Activated T-cell treated with anti-CD3 and anti-CD28 coated beads for 24 hours (primary cell): ENCODE measurements at places on chromosomes 3 and 15.
A peak's percentile ranks its signal among the peaks of the same experiment; 100 is the strongest.

DNA sequence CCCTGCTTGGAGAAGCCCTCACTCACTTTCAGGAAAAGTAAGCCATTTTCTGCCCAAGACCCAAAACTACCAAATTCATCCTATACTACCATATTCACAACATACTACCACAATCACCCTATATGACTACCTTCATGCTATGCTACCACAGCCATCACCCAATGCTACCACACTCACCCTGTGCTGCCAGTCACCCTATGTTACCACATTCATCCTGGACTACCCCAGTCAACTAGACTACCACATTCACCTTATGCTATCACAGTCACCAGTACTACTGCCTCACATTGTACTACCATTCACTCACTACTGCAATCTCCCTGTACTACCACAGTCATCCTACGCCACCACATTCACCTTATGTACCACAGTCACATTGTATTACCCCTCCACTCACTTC lies 58.4 kb upstream of the CDV3 start:
- DNase-seq = no peak

DNA sequence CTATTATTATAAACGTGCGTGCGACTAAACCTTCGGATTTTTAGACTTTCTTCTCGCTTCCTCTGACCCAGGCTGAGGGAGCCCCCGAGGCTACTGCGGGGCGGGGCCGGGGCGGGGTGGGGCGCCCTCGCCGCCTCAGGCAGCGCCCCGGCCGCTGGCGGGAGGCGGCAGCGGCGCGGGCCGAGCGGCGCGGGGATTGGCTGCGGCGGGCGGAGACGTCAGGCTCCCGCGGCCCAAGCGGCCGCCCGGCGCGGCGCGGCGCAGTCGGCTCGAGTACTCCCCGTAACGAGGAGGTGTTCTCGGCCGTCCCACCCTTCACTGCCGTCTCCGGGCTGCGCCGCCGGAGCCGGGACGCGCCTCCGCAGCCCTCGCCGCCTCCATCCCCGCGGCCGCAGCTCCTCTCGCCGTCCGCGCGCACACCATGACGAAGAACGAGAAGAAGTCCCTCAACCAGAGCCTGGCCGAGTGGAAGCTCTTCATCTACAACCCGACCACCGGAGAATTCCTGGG lies at the start of gene ATP1B3:
Gene ATP1B3 (plus strand): TSS at position 263 of the 510 bp plus-strand sequence. CDS start 159 bp downstream, at position 422.
- DNase-seq = peak; percentile 75

DNA sequence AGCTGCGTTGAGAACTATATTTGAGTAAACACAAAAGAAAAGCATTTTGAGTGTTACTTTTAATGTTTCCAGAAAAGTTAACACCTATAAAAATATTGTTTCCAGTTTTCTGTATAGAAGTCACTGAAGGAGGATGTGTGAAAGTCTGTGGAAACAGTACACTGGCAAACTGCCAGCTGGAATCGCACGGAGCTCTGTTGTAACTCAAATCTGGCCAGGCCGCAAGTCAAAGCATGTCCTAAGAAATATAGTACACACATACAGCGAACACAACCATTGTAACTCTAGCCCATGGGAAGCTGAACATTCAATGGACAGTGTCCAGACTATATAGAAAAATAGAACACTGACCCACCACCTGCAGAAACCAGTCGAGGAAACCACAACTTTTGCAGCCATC lies 657.2 kb downstream of the FHIT start:
- DNase-seq = no peak

- no peak for DNase-seq
Measured at GRCh38 chr3:129023909-129024308, 22.8 kb downstream of the EFCC1 start.

- DNase-seq = no peak
Measured at GRCh38 chr3:23501201-23501802, 298.2 kb downstream of the UBE2E2 start.

DNA sequence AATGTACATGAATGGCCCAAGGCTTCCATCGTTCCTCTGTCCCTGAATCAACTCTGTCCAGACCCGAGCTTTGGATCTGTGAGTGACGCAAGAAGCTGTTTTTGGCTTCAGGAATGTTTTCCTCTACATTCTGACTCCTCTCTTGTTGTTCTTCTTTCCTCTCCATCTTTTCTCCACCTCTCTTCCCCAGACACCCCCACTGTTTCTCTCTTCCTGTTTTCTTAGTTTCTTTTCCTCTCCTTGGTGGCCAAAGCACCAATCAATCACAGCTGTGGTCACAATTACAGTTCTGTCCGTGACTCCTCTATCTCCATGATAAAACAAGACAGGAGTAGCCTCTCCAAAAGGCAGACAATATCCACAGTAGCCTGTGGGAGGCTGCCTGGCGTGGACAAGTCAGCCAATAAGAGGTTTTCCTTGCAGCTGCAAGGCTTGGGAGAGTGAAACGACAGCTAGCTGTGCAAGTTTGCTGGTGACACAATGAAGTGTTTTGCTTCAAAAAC lies 4.9 kb upstream of the TMEM212 start:
- no peak for DNase-seq

- DNase-seq = no peak
Measured at GRCh38 chr3:45497963-45498362, 96.6 kb upstream of the LIMD1 start.

DNA sequence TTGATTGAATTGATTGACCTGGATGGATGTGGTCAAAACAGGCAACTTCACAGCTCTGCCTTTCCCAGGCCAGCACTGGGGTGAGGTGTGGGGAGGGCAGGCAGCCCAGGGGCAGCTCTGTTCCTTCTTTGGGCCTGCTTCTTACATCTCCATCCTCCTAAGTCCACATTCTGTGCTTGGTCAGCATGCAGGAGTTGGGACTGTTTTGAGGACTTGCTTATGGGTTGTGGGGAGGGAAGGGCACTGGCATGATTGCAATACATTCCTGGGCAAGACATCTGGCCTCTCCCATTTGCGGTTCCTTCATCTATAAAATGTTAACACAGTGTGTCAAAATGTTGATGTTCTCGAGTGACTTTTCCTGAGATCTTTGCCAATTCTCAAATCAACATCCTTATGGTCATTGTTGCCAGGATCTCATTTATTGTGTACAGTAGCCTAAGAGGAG lies 84.1 kb downstream of the ST6GAL1 start:
- no peak for DNase-seq

- DNase-seq = no peak
Measured at GRCh38 chr3:5047764-5048419, 68.7 kb downstream of the BHLHE40 start.

- DNase-seq = no peak
Measured at GRCh38 chr3:185866555-185866954, 41.7 kb upstream of the IGF2BP2 start.

GRCh38 chr3:38007754-38008090 lies 17.1 kb downstream of the VILL start:
- DNase-seq = no peak

- DNase-seq = peak; percentile 23
Measured at GRCh38 chr3:49673121-49673714, 933 bp upstream of the APEH start.

- no peak for DNase-seq
Measured at GRCh38 chr3:77456431-77456830, 416.5 kb downstream of the ROBO2 start.

DNA sequence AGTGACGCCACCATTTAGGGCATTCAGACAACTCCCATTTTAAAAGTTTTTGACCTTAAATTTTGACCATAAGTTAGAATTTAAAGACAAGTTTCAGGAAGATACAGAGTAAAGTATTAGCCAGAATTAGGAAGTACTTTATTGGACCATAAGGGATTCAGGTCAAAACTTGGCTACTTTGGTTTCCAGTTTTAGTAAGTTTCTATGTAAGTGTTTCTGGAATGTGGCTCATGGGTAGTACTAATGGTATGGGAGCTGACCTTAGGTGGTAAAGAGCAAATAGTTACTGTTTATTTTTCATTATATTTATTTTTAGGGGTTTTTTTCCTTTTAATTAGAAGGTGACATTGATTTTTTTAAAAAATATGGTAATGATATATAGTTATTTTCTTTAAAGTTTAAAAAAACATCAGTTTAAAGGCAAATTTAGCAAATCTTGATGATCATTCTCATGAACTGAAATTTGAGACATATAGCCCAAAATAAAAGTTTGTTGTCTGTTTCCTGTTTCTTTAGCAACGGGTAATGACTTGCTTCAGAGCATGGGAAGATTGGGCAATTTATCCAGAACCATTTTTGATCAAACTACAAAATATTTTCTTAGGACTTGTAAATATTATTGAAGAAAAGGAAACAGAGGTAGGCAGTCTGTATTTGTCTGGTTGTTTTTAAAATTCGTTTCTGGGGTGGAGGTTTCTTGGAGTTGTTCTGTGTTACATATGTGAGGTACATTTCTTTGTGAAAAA lies 34.3 kb downstream of the U2SURP start:
- DNase-seq = no peak

GRCh38 chr15:92620991-92621390 lies 34.6 kb downstream of the FAM174B start:
- no peak for DNase-seq

GRCh38 chr3:8891303-8891702 lies 72.0 kb downstream of the RAD18 start:
- no peak for DNase-seq

DNA sequence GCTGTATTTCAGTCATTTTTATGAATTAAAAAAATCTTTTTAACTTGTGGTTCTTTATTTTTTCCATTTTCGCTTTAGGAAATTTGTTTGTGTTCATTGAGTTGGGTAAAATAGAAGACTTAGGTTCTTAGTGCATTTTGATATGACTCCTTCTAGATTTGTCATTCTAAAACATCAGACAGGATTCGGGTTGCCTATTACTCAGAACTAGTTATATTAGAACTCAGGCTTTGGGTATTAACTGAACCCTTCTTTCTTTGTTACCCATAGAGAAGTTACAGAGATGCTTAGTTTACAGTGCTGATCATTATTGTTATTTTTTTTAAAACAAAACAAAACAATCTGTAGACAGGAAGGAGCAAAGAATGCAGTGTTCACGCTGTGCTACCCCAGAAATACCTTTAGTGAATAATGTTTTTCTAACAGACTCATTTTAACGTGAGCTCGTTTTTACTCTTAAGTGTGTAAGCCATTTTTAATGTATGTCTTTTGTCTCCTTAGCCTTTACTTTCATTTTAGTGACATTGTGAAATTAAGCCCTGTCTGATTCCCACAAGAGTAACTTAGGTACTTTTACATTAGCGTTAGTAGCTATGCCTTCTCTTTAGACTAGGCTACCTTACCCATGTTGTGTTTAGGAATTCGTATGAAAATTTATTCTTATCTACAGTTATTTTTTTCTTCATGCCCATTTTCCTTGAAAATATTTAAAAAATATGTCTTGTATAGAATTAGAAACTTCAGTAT lies 53.4 kb downstream of the CMC1 start:
- DNase-seq = no peak

DNA sequence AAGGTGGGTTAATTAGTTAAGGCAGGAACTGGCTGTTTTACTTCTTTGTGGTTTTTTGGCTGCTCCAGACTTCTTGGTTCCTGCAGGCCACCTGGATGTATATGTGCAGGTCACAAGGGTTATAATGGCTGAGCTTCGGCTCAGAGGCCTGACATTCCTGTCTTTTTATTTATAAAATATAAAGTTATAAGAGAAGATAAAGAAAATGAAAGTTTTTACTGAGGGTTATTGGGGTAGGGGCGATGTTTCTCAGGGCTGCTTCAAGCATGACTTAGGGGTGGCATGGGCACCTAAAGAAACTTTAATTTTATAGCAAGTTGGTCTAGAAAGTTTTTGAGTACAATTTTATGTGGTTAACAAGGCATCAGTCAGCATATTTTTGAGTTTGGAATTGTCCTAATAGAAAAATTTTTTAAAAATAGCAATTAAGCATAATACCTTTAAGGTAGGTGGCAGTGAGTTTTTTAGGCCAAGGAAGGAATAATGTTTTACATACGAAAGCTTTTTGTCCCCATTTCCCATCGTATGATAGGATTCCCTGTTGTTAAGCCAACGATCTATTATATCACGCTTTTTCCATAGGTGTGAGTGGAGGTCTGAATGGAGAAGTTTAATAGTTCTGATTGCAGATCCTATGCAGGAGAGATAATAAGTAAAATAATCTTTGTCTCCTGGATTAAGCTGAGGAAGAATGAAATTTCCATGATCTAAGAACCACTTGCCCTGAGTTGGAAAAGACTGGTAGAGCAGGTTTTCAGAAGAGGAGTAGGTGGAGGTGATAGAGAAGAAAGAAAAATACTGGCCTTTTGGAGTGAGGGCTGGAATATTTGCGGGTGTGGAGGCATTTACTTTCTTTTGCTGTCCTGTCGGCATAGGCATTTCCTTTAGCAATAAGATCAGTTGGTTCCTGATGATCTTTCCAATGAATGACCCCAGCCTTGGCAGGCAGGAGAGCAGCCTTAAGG lies 10.1 kb downstream of the STRIT1 start:
- DNase-seq = no peak

DNA sequence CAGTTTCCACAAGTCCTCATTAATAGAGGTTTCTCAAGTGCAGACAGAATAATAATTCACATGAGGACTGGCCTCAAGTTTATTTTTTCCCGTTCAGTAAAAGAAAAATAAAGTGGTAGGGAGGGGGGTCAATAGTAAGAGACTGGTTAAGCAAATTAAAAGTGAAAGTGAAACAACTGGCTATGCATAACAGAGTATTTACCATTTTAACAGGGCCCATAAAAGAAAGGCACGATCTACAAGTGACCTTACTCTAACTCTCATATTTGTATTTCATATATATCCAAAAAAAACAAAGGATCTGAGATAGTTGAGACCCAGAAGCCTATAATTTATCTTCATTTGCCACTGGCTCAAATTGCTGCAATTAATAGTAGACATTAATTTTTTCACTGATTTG lies 686.3 kb downstream of the NTRK3 start:
- DNase-seq = no peak

GRCh38 chr3:112617285-112617684 lies 23.7 kb downstream of the CCDC80 start:
- no peak for DNase-seq

- DNase-seq = no peak
Measured at GRCh38 chr3:150725548-150725947, 21.8 kb upstream of the ERICH6 start.

DNA sequence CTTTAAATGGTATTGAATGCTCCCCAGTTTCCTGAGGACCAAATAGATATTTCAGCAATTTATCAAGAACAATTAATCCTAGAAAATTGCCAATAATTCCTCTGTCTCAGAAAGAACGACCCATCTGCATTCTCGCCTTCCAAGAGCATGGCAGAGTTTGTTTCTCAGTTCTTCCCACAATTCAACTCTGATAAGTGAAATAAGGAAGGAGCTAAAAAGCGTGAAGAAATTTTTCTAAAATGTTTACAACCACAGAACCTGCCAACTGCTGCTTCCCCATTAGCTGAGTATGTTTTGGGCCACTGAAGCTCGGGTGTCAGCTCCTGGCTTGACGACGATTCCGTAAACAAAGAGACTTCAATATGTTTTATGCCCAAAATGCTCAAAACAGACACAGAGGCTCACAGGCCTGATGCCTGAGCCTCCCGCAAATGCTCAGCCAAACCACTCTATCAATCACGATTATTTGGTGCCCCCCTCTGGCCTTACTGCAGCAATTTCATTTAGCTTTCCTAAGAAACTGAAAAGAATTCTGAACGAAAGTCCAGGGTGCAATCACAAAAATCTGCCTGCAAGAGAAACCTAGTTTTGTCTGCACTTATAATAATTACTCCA lies 259.2 kb upstream of the CCDC54 start:
- DNase-seq = no peak
